ENCODE measurements at places on chromosomes 2 and 18.

- DNase-seq, result no peak
These were observed 505.4 kb downstream of the BCL11A start for GRCh38 chr2:60047944-60048525.

DNA sequence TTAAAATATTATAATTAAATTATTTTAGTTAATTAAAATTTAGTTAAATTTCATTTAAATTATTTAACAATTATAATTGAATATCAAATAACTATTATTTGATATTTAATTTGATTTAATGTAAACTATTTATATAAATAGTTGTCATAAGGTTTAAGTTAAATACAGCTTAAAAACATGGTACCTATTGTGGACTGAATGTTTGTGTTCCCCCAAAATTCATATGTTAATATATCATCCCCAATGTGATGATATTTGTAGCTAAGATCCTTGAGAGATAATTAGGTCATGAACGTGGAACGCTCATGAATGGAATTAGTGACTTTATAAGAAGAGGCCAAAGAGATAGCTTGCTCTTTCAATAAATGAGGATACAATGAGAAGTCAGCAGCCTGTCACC is 505.7 kb upstream of the LRATD1 start:
- no peak for DNase-seq

GRCh38 chr2:88187927-88188326 is 17.8 kb downstream of the THNSL2 start:
- peak; percentile 6 for DNase-seq

DNA sequence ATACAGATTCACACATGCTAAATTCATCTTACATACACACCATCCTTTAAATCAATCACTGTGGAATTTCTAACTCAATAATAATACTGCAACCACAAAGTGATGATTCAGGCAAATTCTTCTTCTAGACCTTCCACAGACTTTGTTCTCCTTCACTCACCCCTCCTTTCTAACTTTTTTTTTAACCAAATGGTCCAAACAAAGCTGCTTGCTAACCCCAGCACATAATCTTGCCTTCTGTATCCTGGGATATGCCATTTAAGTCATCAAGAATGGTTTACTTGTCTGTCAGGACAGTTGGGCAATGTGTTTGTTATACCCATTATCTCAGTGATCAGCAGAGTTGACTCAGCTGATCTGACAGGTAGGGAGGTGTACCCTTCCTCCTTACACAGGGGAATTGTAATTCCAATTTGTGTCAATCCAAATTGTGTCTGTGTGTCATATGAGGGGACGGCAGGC is 10.0 kb downstream of the SLC40A1 start:
- no peak for DNase-seq

DNA sequence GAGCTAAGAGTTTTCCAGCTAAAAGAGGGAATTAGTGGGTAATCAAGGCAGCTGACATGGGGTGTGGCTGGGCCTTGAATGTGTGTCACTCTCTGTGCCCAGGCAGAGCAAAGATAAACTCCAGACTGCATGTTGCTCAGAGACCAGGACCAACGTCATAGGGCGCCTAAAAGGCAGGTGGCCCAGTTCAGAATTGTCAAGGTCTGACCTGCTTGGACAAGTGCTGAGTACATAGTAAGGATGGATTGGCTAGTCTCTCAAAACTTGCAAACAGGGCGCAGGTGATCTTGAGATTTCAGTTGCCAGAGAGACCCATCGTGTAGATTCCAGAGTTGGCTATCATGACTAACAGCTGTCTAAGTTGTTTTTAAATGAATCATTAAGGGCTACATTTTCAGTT is 19.0 kb downstream of the CLUL1 start:
- no peak for DNase-seq

DNA sequence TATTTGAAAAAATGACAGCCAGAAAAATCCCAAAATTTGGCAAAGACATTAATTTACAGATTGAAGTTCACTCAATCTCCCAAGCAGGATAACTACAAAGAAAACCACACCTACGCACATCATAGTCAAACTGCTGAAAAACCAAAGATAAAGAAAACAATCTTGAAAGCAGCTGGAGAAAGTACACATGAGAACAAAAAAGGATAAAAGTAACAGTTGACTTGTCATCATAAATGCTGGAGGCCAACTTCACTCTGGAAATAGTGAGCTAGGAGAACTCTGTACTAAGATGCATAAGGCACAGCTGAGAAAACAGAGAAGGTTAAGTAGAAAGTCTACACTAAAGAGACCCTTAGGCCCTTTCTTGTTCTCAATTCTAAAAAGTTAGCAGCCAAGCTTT is 73.1 kb downstream of the TLK1 start:
- no peak for DNase-seq

DNA sequence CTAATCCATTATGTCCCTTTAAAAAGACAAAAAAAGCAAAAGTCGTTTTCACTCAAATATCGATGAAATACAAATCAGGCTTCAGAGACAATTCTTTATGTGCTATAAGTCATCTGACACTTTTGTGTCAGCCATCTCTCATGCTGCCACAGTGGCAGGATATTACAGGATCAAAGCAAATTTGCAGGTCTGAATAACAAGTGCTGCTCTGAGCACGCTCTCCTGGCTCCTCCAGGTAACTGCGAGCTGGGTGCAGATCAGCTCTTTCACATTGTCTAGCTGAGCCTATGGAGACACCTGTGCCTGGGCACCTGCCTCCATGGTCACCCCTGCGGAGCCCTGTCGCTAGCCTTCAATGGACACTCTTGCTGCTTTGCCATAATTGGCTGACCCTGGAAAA is 250.2 kb upstream of the RAB12 start:
- DNase-seq, result no peak

- DNase-seq, result no peak
These were observed 290.7 kb upstream of the NRXN1 start for GRCh38 chr2:51322613-51323012.

DNA sequence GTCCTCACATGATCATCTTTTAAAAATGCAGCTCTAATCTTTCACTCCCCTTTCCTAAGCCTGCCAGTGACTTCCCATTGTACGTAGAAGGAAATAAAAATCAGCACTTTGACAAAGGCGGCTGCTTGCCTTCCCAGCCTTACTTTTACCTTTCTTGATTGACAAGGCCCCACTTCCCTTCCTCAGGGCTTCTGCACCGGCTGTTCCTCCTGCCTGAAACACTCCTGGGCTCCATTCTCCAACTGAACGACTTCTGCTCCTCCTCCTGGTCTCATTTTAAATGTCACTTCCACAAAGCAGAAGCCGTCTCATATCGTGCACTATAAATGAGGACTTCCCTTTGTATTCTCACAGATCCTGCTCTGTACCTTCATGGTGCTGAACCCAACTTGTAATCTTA is 56.1 kb downstream of the OSBPL6 start:
- DNase-seq, result no peak

DNA sequence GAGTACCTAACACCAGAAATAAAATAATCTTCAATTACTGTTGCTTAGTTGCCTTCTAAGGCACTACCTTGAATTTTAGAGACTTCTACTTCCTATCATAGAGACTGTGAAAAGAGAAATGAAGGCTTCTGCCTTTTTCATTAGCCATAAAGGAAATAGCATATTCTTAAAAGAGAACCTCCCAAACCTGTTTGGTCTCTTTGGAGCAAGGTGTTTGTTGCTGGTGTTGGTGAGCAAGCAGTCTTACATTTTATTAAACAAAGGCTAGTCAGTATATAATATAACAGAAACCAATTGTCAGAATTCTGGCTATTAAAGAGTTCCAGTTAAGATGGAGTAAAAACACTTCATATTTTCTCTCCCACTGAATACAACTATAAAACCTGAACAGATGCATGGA is 116.4 kb downstream of the TAF4B start:
- DNase-seq, result no peak

DNA sequence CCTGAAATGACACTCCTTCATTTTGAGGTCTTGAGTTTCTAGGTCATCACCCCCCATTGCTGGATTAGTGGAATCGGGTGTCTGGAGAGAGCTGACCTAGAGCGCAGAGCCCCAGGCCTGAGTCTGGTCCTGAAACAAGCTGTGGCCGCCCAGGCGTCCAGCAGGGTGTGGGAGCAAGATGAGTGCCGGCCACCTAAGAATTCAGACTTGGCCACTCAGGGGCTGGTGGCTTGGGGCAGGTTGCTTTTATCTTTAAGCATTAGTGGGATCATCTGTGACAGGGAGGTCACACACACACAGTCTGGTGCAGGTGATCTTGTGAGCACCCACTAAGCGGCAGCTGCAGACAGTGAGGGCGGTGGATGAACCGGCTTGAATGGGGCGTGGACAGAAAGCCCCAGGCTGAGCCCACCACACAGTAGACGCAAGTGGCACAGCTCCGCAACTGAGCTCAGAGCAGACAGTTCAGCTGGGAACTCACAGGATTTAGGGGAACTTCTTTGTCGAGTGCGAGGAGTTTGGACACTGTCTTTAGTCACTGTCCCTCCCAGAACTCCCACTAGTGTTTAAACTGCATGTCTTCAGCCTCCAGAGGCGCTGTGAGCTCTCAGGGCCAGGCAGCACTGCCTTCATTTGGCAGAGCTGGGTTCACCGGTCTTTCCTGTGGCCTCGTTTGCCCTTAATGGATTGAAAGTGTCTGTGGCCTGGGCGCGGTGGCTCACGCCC is 21.5 kb downstream of the ITGB1BP1 start:
- DNase-seq, result no peak

- DNase-seq, result no peak
These were observed 293.0 kb downstream of the LRATD1 start for GRCh38 chr2:14925471-14925870.

DNA sequence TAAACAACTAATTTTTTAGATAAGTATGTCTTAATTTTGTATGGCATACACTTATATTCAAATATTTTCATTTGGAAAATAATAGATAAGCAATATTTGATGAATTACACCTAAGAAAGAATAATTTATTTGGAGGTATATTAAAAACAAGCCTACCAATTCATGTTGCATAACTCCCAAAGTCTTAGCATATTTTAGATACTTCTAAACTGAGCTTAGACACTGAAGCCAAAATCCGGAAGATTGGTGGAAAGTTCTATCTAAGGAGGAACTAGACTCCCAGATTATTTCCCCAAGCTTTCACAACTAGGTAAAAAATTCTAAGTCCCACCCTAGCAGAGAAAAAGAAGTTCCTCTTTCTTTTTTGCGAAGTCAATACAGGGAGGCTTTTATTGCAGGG is 221.0 kb upstream of the MMADHC start:
- peak; percentile 43 for DNase-seq

DNA sequence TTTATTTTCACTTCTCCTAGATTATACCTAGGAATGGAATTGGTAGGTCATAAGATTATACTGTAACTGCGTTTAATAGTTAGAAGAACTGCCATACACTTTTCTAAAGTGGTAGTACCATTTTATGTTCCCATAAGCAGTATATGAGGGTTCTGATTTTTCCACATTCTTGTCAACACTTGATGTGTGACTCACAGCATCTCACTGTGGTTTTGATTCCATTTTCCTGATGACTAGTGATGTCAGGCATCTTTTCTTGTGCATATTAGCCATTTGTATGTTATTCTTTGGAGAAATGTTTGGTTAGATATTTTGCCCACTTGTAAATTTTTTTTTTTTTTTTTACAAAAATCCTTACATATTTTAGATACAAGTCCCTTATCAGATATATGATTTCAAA is 2.3 kb downstream of the DCAF17 start:
- peak; percentile 23 for DNase-seq

GRCh38 chr2:10753156-10753555 is 31.7 kb downstream of the ATP6V1C2 start:
- no peak for DNase-seq

DNA sequence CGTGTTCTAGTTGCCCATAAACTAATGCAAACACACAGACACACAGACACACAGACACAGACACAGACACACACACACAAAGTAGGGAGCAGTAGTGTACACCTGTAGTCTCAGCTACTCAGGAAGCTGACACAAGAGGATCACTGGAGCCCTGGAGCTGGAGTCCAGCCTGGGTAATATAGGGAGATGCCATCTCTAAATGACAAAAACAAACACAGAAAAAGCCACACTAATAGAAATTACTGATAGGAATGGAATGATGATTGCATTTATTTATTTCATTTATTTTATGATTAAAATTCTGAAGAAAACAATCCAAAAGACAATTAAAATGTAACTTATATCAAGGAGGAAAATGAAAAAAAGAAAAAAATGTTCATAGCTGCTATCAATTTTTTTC is 30.8 kb downstream of the TCF4 start:
- DNase-seq, result no peak

DNA sequence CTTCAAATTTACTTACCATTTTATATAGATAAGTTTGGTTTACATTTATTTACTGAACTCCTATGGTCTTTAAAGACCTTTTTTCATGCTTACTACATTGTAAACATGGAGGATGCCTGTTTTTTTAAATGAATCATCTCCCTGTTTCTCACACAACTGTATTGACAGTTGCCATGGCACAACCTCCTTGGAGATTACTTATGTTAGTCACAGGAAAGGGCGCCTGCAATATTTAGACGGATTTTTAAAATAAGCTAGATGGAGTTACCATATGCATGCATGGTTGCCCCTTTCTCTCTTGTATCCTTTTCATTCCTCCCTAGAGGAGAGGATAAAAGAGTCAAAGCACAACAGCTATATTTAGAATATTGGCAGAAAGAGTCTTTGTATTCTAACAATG is 34.8 kb upstream of the CCDC102B start:
- no peak for DNase-seq

DNA sequence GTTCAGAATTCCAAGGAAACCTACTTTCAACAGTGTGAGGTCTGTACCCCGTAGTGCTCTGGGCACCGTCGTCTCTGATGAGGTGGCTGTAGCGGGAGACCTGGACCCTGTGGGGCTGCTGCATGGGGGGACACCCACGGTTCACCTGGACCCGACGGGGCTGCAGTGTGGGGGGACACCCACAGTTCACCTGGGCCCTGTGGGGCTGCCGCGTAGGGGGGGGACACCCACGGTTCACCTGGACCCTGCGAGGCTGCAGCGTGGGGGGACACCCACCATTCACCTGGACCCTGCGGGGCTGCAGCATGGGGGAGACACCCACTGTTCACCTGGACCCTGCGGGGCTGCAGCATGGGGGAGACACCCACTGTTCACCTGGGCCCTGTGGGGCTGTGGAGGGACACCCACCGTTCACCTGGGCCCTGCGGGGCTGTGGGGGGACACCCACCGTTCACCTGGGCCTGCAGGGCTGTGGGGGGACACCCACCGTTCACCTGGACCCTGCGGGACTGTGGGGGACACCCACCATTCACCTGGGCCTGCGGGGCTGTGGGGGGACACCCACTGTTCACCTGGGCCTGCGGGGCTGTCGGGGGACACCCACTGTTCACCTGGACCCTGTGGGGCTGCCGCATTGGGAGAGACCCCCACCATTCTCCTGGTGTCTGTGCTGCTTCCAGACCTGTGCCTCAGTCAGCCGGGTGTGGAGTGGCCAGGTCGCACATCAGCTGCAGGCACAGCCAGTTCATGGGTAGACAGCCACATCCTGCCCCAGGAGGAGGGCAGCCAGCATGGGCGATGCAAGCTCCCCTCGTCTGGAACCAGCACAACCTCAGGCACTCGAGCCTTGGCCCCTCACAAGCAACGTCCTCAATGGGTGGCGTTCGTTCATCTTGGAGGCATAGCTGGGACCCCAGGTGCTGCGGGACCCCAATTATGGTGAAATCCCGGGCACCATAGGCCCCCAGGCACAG is 114.5 kb downstream of the TMEM18 start:
- no peak for DNase-seq

- DNase-seq, result no peak
These were observed 556.2 kb downstream of the THSD7B start for GRCh38 chr2:137321566-137321965.

- DNase-seq, result no peak
These were observed 15.0 kb downstream of the PRKAG3 start for GRCh38 chr2:218816561-218817011.

Measured in inflammatory macrophage treated with lipopolysaccharide for 4 hours (primary cell).